ENCODE measurements at places on chromosomes 6 and 20.
A peak's percentile ranks its signal among the peaks of the same experiment; 100 is the strongest.

DNA sequence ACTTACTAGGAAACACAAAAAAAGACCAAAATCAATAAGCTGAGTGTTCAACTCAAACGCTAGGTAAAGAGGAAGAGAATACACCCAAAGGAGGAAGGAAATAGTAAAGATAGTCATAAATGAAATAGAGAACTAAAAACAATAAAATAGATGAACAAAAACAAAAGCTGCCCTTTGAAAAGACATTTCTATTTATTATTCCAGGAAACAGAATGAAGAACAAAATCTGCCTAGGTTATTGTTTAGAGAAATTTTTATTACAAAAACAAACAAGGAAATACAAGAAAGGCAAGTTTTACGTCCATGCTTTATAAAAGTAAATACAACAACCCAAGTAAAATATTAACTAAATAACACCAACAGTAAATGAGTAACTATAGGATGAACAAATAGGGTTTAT is 20.1 kb downstream of the HLA-DMB start:
- no peak for DNase-seq

- DNase-seq: no peak
These were observed 115.1 kb downstream of the SULF2 start for GRCh38 chr20:47669927-47670890.

DNA sequence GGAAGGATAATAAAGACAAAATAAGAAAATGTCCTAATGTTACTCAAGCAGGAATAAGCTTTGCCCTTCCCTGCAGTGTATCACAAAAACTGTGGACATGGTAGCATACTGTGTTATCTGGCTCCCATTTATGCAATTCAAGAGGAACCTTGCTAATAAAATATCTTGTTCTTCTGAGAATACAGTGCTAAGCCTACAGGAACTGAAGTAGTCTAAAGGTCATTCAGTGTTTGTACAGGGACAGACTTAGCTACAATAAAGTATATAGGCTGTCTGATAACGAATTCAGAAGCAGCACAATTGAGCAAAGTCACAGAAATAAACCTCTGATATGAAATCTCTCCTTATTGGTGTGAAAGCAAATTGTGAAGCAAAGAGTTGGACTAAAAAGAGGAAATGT is 59.6 kb upstream of the SDHAF4 start:
- DNase-seq: no peak

- DNase-seq: no peak
These were observed 153.1 kb upstream of the RPS6KA2 start for GRCh38 chr6:166779963-166780683.

GRCh38 chr6:114167583-114168576 is 174.9 kb downstream of the HS3ST5 start:
- DNase-seq: no peak

GRCh38 chr20:14295238-14295637 is 42.2 kb downstream of the FLRT3 start:
- peak; percentile 2 for DNase-seq

DNA sequence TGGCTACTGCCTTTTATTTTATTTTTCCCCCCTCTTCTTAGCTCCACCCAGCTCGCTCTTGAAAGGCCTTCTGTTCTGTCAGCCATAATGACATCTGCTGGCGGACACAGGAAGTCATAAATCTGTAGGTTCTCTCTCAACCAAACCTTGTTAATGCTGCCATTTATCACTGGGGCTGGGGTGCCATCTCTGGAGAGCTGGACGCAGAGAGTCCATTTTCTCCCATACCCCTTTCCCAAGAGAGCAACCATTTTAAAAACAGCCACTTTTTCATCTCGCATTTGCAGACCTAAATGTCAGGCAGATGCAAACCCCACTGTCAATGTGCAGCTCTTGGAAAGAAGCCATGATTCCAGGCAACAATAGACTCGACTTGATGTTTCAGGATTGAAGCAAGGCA is 13.0 kb upstream of the TSHZ2 start:
- DNase-seq: no peak

- DNase-seq: no peak
These were observed 62.4 kb downstream of the TTI1 start for GRCh38 chr20:37970856-37971245.

DNA sequence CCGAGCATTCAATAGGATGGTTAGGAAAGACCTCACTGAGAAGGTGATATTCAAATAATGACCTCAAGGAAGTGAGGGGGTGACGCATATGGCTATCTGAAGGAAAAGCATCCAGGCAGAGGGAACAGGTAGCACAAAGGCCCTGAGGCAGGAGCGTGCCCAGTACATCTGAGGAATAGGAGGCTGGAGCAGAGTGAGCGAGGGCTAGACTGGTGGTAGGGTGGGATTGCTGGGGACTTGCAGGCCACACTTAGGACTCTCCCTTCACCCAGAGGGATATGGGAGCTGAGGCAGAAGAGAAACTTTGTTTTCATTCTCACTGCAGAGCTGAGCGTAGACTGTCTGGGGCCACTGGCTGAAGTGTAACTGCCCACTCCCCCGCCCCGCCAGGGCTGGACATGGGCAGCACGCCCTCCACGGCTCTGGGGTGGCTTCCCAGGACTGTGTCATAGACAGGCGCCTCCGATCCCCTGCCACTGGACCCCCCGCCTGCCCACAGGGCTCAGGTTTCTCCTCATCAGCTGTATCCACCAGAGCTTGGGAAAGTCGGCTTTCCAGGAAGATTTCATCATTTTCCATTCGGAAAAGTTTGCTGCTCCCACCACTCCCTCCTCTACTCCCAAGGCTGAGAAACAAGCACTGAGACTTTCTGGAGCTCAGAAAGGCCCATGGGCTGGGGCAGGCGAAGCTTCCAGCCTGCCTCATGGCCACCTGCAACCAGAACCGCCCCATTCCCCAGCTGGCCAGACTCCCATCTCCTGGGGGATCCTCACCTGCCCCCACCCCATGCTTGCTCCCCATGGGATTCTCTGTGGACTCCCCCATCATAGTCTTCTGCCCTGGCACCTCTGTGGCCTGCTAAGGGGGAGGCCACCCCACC is 142.6 kb downstream of the MRPL14 start:
- DNase-seq: no peak

- DNase-seq: no peak
These were observed 306.7 kb upstream of the TSHZ2 start for GRCh38 chr20:52665441-52665840.

GRCh38 chr6:15207923-15208322 is 37.9 kb upstream of the JARID2 start:
- no peak for DNase-seq

DNA sequence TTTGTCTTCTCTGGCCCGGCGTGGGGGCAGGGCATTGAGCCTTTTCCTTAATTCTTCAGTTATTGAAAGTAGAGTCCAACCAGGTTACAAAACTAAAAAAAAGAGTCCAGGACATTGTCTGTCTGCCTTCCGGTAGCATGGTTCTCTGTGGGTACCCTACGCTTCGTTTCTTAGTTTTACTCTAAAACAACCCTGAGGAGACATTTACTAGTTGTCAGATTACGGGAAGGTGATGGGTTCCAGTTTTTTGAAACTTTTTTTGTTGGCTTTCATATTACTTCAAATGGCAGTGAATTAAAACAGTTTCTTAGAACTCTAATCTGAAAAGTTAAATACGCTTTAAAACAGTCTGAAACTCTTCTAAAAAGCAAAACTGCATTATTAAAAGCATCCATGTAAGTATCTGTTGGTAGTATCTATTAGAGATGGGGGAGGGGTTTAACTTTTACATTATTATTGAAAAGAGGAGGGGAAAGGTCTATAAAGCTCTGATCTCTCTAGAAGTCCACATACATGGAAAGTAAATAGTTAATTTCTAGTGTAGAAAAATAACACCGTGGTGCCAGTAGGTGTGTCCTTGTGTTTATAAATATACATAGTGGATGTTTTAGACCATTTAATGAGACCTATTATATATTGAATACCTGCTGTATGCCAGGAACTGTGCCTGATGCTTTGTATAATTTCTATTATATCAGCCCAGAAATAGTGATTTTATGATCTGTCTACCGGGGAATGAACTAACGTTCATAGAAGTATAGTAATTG is 2.2 kb downstream of the BICRAL start:
- no peak for DNase-seq

GRCh38 chr6:83417880-83418663 is 12.8 kb downstream of the ME1 start:
- DNase-seq: peak; percentile 33

DNA sequence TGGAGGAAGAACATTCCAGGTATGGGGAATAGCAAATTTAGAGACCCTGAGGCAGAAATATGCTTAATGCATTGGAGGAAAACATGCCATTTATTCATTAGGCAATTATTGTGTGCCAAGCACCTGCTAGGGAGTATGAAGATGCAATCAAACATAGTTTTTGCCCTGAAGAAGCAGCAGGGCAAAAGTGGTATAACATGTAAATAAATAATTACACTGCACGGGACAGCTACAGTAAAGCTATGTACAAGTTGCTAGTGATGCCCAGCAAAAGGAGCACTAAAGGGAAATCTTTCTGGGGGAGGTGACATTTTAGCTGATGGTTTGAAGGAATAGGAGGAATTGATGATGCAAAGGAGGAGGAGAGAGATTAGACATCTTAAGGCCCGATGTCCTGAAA is 624 bp upstream of the TJAP1 start:
- DNase-seq: no peak

DNA sequence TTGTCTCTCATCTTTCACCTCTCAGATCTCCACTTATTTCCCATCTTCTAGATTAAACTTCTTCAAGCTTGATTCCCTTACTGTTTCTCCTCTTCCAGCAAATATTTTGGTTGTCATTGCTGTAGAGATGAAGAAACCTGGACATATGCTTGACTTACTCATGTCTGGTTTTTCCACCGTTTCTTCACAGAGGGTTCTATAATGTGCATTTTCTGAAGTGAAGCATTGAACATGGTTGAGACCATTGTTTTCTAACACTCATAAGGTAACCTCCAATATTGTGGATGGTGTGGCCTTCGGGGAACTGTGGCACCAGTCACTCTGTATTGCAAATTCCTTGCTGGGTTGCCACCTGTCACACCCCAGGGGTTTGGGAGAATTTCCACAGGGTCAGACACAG is 237.2 kb downstream of the PLCB1 start:
- DNase-seq: no peak

GRCh38 chr6:137550535-137550934 is 56.3 kb upstream of the OLIG3 start:
- no peak for DNase-seq

GRCh38 chr20:46269372-46269771 is 38.9 kb downstream of the CDH22 start:
- DNase-seq: no peak

GRCh38 chr6:145809211-145809610 is 5.4 kb downstream of the FBXO30 start:
- DNase-seq: peak; percentile 42

GRCh38 chr6:31354158-31354863 is 2.7 kb downstream of the HLA-B start:
- no peak for DNase-seq

DNA sequence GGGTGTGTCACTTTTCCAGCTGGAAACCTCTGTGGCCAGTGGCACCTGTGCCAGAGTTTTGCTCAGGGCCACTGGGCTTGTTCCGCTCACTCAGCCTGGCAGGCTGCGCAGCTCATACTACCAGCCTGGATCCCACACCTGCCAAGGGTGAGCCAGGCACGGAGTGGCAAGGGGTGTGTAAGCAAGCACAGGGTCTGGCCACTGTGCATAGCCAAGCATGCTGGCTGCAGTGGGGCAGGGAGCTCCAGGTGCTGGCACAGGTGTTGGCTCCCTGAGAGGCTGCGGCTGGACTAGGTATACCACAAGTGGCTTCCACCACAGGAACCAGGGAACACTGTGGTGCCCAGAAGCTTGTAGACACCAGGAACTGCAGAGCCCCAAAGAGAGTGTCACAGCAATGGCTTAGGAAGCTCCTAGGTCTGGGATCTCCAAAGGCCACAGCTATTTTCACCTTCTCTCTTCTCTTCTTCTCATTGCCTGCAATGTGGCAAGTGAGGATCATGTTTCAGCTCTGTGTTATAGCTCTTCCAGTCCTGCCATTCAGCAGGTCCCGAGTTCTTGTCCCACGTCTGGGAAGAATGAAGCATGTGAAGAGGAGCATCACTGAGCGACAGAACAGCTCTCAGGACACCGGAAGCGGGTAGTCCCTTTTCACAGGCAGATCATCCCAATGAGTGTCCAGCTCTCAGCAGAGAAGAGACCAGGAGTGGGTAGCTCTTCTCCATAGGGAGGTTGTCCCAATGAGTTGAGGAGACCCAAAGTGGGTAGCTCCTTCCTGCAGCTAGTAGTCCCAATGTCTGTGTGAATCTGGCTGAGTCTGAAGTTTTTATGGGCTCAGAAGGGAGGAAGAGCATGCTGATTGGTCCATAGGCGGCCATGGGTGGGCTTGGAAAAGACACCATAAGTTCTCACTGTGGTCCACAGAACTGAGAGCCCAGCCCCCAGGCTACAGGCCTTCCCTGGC is 41.3 kb downstream of the WASF1 start:
- DNase-seq: no peak

- no peak for DNase-seq
These were observed 25.0 kb upstream of the HMGCLL1 start for GRCh38 chr6:55604021-55604420.

DNA sequence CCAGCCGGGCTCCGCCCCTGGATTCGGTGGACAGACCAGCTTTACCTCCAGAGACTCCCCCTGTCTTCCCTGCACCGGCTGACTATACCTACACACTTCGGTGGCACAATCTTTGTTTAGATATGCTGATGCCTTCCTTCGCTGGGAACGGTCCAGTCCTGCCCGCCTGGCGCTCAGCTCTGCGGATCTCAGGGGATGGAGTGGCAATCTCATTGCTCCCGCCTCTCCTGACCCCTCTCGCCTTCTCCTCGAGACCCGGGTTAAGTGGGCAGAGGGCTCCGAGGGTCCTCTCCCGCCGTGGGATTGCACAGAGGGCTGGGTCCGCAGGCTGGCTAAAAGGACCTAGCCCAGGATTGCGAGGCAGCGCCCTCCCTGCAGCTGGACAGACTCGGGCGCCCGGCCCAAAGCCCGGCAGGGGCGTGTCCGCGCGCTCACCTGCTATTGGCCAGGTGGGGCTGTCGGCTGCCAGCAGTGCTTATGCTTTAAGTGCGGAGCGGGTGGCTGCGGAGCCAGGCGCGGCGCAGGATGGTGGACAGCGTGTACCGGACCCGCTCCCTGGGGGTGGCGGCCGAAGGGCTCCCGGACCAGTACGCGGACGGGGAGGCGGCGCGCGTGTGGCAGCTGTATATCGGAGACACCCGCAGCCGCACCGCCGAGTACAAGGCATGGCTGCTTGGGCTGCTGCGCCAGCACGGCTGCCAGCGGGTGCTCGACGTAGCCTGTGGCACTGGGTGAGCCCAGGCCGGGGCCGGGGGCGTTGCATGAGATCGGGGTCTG is at the start of gene GNMT:
TSS of gene GNMT (plus strand) at position 512 of the 777 bp plus-strand sequence. CDS start at position 526, 14 bp downstream.
- DNase-seq: peak; percentile 45

- DNase-seq: no peak
These were observed 15.1 kb downstream of the SRSF6 start for GRCh38 chr20:43472671-43473380.

- no peak for DNase-seq
These were observed 37.4 kb upstream of the ARMH2 start for GRCh38 chr6:24836109-24836508.

- DNase-seq: no peak
These were observed 27.9 kb downstream of the B4GALT5 start for GRCh38 chr20:49685809-49686208.

GRCh38 chr6:164107297-164107995 is 692.9 kb downstream of the QKI start:
- DNase-seq: no peak

GRCh38 chr6:149450679-149451375 is 34.0 kb downstream of the ZC3H12D start:
- no peak for DNase-seq
